ENCODE measurements at places on chromosomes 4 and X. TPM values are rescaled to one million over a fixed set of nuclear protein-coding genes. Genes with fewer than 3 reads are reported as not detected.
A peak's percentile ranks its signal among the peaks of the same experiment; 100 is the strongest.

The KLHL4 gene
- 1.9 TPM for total RNA-seq

The OTUD6A gene
- total RNA-seq = not detected

The TMEM150C gene
- 8.8 TPM for total RNA-seq

- DNase-seq = no peak
Measured at GRCh38 chrX:127552571-127552970, 499.6 kb downstream of the ACTRT1 start.

GRCh38 chr4:149166876-149167275 is 648.8 kb downstream of the IQCM start:
- no peak for DNase-seq

GRCh38 chr4:80311130-80311529 is 24.4 kb upstream of the CFAP299 start:
- DNase-seq = no peak

GRCh38 chrX:121333942-121334341 is 286.5 kb downstream of the GLUD2 start:
- no peak for DNase-seq

DNA sequence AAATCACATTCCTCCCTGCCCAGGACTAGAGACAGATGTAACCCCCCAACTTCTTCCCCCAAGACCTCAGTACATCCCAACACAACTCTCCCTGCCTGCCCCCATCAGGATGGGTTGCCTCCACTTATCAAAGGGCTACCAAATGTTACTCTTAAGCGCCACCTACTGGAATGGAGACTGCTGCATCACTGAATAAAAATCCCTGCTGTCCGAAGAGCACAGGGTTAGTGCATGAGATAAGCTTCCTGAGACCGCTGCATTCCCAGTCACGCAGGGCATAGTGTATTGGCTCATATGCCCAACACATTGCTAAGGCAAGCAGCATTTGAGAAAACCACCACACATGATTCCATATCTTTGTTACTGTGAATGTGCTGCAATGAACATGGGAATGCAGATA is 544.5 kb downstream of the PPP4R3C start:
- no peak for DNase-seq

GRCh38 chr4:53997898-53998297 is 66.5 kb downstream of the CHIC2 start:
- DNase-seq = peak; percentile 51

- DNase-seq = no peak
Measured at GRCh38 chr4:77990456-77990855, 66.7 kb upstream of the FRAS1 start.

DNA sequence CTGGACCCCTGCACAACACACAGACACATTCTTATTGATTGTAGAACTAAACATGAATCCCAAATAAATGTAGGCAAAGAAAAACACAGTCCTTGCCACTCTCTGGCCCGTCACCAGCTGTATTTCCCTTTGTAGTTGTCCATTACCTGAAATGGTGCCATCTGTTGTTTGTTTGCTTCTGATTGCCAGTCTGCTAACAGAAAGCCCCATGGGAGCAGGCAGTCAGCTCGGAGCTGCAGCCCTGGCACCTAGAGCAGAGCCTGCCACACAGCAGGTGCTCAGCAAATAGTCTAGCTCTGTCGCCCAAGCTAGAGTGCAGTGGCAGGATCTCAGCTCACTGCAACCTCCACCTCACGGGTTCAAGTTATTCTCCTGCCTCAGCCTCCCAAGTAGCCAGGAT is 28.9 kb downstream of the CPLX1 start:
- DNase-seq = no peak

DNA sequence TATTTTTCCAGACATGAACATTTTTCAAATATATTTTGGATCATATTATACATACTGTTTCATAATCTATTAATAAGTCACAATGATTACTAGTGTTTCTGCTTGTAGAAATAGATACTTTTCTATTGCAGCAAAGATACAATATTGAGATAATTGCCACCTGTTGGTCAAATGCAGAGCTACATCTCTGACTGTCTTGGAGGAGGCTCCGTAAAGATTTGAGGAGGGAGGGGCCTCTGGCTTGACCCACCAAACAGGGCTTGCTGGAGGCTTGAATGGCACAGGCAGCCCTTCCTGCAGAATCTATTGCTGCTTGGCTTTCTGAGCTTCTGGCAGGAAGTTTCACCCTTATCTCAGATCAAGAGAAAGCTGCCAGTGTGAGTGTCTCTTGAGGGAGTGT is 99.3 kb upstream of the ARMCX2 start:
- DNase-seq = no peak

- DNase-seq = no peak
Measured at GRCh38 chrX:1419545-1420355, 27.8 kb upstream of the SLC25A6 start.
